GM19239 (cell line): ENCODE measurements at places on chromosomes 12 and 14.

DNA sequence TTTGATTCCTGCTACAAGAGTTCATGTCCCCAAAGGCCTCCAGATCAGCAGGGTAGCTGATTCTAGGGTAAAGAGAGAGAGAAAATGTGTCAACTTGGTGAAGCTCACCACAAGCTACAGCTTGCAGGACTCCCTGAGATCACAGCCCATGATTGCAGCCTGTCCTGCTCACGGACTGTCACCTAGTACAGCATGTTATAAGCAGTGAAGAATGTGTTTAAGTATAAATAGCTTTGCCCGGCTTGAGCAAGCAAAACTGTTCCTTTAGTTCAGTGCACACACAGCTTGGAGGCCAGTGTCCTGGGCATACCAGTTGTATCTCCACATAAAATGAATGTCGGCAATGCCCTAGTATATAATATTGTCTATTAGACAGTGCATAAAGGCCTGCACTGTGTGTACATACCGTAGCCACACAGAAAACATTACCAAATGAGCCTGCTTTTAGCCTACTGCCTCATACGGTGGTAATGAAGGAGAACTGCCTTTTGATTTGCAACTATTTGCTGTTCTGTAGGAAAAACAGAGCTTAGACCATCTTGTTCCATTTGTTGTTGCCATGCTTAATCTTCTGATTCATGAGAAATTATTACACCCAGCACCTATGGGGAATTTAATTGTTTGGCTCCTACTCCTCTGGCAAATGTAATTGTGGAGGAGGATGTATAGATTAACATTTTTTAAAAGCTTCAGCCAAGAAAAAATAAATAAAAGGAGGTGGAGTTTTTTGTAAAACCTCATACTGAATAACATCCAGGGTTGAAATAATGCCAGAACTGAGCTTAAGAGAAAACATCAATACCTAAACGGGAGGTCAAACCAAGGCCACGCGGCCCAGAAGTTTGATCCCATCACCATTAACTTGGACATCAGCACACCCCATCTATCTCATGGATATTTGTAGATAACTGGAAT is 108.1 kb upstream of the G2E3 start:
- no peak for DNase-seq

DNA sequence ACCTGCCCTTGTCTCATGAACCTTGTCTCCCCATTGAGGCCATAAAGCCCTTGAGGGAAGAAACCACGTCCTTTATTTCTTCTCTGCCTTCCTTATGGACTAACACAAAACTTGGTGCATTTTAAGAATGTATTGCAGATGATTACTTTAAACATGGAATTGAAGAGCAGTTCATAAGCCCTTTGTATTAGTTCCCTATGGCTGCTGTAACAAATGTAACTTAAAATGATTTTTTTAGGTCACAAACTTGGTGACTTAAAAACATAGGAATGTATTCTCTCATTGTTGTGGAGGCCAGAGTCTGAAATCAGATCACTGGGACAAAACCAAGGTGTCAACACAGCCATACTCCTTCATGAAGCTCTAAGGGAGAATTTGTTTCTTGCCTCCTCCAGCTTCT is 185.5 kb downstream of the PHLDA1 start:
- DNase-seq = no peak

- no peak for DNase-seq
These were observed 7.0 kb upstream of the ACSS3 start for GRCh38 chr12:81070846-81071245.

DNA sequence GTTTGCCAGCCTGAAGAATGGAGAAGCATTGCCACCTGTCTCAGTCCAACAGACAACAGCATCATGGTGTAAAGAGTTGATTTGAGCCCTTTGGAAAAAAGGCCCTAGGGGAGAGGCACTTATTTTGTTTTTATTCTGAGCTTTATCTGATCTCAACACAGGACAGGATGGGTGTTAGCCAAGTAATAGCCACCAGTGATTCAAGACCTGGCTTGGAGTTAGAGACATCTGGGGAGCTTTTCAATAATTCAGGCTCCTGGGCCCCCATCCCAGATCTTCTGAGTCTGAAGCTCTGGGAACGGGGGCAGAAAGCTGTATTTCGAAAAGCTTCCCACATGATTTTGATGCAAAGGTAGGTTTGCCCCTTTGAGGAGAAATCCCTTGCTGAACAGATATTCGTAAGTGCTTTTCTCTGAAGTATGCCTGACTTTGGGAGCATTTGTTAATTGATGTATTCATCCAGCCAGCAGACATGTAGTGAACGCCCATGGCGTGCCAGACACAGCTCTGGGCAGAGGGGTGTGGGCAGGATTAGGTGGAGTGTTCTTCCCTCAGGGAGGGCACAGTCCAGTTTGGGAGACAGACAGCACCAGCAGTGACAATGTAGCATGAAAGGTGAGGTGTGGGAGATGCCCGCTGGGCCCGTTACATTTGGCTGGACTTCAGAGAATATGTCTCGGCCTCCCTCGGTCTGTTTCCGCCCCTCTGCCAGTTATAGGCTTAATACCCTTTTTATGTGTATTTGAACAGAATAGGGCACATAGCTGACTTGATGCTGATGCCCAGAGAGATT is 72.5 kb downstream of the TSPAN9 start:
- DNase-seq = no peak

DNA sequence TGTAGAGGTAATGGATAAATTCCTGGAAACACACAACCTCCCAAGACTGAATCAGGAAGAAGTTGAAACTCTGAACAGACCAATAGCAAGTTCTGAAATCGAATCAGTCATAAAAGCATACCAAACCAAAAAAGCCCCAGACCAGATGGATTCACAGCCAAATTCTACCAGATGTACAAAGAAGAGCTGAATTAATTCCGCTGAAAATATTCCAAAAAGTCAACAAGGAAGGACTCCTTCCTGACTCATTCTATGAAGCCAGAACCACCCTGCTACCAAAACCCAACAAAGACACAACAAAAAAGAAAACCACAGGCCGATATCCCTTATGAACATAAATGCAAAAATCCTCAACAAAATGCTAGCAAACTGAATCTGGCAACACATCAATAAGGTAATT is 81.5 kb downstream of the SLC38A4 start:
- DNase-seq = no peak
